IPS DF 6.9 (cell line): ENCODE measurements at places on chromosomes 1 and 21.
A peak's percentile ranks its signal among the peaks of the same experiment; 100 is the strongest.

DNA sequence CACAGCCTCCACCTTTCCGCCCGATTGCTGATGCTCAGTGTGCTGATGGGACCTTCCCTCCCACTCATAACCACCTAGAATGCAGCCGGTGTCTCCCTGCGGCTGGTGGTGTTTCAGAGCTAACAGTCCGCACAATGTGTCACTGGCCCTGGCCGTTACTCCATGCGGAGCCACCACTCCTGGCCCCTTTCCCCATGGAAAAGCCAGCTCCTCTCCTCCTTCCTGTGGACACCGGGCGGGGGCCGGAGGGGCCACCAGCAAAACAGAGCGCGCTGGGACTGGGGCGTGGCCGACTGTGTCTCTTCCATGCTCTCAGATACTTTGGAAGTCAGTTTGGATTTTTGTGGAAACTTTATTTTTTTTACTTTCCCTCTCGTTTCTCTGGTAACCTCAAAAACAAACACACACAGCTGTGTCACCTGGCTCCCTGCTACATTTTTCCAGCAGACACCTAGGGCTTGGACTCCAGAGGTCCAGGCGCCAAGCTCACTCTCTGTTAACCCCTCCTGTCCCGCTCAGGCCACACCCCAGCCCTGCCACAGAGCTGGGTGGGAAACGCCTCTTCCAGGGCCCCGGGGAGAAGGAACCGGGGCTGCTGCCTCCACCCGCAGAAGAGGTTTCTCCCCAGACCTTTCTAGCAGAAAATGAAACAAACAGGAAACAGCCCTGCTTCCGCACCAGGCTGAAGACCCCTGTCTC is 32.5 kb upstream of the COL6A2 start:
- DNase-seq = no peak

GRCh38 chr1:86714159-86714558 is 9.8 kb downstream of the SH3GLB1 start:
- DNase-seq = no peak

GRCh38 chr1:160888926-160889325 is 3.9 kb upstream of the ITLN1 start:
- no peak for DNase-seq

DNA sequence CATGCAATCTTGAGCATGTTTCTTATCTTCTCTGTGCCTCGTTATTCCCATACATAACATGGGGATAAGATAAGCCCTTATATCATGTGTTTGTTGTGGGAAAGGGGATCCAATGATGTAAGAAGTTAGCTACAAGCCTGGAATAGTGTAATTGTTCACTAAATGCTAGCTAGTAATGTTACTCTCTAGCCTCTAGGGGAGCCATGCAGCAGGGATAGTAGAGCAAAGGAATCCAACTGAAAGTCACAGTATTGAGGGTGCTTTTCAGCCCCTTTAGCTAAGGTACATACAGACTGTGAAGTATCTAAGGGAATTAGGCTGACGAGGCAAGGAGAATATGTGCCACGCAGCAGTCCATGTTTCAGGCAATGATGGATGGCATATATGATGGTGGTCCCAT is 46.9 kb downstream of the IL23R start:
- peak; percentile 16 for DNase-seq

- DNase-seq = no peak
Measured at GRCh38 chr1:54871275-54872035, 15.5 kb downstream of the DHCR24 start.

DNA sequence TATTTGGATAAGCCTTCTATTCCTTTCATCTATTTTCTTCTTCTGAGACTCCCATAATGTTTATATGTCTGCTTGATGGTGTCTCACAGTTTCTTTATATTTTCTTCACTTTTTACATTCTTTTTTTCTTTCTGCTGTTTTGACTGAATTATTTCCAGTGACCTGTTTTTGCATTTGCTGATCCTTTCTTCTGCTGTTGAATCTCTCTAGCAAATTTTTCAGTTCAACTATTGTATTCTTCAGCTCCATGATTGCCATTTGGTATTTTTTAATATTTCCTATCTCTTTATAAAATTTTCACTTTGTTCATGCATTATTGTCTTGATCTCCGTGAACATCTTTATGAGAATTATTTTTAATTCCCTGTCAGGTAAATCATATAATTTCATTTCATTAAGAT is 122.3 kb upstream of the ST6GALNAC5 start:
- no peak for DNase-seq

DNA sequence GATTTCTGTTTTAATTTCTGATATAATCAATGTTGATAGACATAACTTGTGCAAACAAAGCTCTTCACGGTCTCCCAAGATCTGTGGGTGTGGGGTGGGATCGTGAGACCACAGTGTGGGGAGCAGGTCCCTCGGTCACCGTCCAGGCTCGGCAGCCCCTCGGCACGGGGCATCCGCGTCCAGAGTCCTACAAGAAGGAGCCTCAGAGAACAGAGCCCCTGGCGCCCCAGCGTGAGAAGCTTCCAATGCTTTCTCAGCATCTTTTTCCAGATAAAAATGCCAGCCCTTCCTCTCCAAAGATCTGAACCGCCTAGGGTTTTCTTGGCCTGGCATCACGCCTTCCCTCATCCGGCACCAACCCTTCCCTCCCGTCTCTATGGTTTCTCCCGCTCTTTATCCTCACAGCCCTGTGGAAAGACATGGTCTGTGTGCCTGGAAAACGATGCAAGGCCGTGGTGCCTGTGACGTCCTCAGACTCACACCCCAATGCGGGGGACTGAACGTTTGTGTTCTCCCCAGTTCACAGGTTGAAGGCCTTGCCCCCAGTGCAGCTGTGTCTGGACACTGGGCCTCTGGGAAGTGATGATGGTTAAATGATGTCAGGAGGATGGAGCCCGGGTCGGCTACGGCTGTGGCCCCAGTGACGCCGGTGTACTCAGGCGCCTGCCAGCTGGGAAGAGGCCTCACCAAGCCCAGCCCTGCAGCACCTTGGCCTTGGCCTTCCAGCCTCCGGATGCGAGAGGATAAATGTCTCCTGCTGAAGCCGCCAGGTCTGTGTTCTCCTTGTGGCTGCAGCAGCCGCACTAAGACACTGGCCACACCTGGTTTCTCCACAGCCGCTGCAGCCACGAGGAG is 45.9 kb upstream of the COL6A2 start:
- DNase-seq = no peak

GRCh38 chr1:232225336-232226131 is 404.4 kb downstream of the SIPA1L2 start:
- no peak for DNase-seq
